ENCODE measurements at places on chromosomes 6 and 20.

- DNase-seq: no peak
These were observed 39.4 kb upstream of the SPDEF start for GRCh38 chr6:34595332-34596184.

DNA sequence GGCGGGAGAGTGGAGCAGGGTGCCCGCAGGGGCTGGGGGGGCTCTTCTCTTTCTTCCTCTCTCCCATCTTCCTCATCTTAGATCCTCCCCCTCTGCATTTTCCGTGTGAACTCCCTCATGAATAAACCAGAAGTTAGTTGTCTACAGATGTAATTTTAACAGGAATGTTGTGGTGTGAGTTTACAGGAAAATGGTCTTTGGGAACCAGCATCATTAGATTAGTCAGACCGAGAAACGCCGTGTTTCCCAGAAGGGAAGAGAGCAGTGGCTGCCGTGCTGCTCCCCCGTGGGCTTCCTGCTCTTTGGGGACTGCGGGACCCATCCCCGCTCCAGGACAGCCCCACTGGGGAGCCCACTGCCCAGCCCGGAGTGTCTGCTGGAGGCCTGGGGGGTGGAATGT is 3.4 kb downstream of the MYT1 start:
- no peak for DNase-seq

DNA sequence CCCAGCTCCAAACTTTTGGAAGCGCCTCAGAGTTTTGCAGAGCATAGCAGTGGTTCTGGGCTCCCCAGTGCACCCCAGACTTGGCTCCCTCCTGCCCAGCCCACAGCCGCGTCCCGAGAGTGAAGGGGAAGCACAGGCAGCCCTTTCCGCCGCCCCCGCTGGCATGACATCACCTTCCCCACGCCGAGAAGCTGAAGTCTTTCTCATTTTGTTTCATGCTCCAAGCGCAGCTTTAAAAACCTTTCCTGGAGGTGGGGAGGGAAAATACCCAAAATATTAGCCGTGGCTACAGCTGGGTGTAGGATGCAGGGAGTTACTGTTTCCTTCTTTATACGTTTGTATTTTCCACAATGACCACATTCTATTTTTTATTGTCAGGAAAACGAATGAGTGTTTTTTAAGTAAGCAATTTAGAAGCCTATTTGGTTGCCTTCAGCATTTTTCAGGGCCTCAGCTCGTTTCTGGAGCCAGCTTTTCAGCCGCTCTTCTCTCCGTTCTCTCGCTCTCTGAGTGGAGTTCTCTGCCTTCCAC is 72.9 kb downstream of the SNX5 start:
- no peak for DNase-seq

GRCh38 chr6:74731931-74732330 is 473.9 kb downstream of the COL12A1 start:
- DNase-seq: no peak

- no peak for DNase-seq
These were observed 85.6 kb upstream of the PTPRK start for GRCh38 chr6:128605961-128606360.

DNA sequence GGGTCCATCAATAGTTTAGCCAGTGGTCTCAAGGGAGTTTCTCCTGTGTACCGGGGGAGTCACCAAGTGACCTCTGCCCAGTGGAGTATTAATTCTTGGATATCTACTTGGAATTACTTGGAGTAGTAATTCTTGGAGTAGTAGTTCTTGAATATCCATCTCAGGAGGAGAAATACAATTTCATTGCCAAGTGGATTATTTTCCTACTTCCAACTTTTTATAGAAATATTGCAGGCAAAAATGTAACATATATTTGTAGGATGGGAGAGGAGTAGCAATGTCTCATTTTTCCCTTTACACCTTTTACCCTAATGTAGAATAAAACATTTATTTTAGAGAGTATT is 91.6 kb upstream of the FAM184A start:
- no peak for DNase-seq

- DNase-seq: no peak
These were observed 284.7 kb downstream of the CDH26 start for GRCh38 chr20:60242836-60243505.

GRCh38 chr6:7463785-7464184 is 74.2 kb downstream of the RIOK1 start:
- DNase-seq: no peak

DNA sequence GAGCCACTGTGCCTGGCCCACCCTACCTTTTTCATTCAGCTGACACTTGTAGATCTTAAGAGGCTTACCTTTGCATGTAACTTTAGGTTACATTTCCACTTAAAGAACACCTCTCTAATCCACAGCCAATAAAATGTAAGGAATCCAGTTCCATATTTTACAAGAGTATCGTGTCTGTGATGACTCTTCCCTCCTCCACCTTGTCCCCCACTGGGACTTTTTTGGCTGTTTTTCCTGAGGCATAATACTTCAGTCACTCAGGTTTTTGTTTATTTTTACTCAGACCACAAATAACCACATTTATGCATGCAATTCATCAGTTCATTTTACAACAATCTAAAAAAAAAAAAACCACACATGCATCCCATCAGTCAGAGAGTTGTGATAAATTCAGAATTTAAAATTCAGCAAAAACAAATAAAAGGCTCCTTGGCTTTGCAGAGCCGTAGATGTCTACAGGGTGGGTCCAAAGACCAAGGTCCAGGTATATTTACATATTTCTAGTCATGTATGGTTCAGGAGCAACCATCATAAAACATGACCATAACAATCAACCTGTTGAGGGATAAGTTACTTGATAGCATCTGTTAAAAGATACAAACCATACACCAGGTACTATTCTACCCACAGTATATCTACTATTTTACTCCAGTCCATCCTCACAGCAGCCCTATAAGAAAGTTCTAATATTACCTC is 9.9 kb downstream of the ATXN1 start:
- DNase-seq: no peak

GRCh38 chr20:32007787-32008616 is 2.2 kb upstream of the CCM2L start:
- no peak for DNase-seq

DNA sequence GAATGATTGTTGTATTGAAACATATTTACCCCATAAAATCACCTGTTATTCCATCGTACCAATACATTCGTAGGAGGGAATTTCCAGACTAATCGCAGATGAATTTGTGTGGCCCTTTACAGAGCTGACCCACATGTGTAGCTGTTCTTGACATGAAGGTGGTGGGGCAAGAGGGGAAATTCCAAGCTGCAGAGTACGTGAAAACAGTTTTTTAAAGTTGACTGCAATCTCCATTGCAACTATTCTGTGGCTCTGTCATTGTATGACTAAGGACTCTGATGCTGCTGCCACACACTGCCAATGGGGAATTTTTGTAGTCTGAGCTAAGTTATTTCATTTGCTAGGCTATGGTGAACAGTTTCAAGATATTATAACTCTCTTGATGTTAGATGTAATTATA is 46.4 kb upstream of the ADTRP start:
- no peak for DNase-seq
